ENCODE measurements at places on chromosomes 5 and 9.

DNA sequence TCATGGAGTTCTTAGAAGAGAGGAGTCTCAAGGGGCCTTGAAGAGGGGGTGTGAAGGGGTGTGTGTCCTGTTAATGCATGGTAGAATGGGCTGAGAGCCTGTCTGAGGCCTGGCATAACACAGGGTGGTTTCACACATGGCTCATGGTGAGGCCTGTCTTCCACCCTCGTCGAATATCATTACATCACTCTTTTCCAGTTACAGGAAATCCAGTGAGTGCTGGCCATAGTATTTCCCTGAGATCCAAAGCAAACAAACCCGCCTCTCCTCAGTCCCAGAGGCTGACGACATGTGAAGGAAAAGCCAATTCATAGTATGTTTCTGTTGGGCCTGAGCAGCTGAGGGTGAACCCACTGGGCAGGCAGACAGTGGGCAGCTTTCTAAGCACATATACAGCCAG is 159.4 kb upstream of the NR3C1 start:
- no peak for DNase-seq

- no peak for DNase-seq
These were observed 20.3 kb downstream of the CAMSAP1 start for GRCh38 chr9:135887021-135887507.

DNA sequence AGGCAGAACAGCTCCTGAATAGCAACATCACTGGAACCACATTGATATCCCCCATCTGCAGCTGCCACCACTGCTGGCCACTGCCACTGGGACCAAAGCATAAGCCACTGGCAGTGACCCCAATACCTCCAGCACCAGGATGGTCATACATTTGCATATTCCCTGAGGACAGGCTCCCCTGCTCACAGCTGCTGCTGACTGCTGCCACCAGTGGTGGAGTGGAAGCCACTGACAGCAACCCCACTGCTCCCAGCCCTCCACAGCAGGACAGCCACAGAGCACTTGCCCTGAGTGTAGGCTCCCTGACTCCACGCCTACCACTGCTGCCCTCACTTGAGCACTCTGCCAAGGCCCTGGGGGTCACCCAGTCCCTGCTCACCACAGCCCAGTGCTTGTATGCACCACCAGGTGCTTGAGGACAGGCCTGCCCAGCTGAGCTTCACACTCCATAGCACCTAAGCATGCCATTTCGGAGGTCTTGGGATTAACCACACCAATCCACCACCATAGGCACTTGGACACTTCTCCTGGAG is 327.4 kb upstream of the RPS23 start:
- DNase-seq, result no peak

DNA sequence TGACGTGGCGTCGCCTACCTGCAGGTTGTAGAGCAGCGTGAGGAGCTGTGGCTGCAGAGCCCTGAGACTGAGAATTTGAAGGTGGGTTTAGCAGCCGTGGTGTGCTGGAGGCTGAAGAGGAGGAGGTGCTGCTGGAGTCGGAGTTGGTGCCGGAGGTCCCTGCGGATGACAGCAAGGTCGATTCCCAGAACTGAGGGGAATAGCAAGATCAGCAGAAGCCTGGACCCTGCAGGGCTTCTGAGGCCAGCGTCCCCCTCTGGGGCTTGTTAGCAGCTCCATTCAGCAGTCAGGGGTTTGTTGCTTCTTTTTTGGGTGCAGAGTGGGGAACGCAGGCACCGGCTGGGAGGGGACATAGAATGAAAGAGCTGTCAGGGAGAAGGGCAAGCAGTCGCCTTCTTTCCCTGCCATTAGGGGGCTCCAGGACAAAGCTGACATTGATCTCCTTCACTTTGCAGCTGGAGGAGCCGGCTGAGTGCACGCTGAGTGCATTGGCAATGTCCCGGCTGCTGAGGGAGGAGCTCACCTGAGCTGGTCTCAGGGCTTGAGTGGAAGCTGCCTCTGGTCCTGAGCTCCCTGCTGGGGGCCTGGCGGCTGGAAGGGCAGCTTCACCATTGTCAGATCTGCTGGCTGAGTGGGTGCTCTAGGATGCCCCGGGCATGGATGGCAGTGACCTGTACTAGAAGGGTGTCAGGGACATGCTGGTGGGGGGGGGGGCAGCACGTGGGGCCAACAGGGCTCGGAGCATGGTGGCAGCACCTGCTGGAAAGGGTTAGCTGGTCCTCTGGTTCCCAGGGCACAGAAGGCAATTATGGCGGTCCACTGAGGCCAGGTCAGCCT is 20.8 kb downstream of the OBP2B start:
- peak; percentile 28 for DNase-seq

DNA sequence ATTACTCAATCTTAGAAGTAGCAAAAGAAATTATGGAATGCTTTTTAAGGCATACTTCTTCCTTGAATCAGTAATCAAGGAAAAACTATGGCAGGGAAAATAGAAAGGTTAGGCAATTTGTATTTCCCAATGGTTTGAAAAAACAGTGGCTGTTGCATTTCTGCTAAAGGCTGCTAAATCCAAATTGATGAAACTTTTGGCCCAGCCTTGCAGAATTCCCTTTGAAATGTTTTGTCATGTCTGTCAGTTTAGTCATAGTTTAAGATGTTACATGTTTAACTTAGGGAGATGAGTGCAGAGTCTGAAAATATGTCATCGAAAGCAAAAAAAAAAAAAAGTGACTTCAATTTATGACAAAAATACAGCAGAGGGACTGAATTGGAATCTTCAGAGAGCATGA is 878.9 kb upstream of the WWC1 start:
- DNase-seq, result no peak

- DNase-seq, result no peak
These were observed 160.5 kb downstream of the BNC2 start for GRCh38 chr9:16709924-16710323.

DNA sequence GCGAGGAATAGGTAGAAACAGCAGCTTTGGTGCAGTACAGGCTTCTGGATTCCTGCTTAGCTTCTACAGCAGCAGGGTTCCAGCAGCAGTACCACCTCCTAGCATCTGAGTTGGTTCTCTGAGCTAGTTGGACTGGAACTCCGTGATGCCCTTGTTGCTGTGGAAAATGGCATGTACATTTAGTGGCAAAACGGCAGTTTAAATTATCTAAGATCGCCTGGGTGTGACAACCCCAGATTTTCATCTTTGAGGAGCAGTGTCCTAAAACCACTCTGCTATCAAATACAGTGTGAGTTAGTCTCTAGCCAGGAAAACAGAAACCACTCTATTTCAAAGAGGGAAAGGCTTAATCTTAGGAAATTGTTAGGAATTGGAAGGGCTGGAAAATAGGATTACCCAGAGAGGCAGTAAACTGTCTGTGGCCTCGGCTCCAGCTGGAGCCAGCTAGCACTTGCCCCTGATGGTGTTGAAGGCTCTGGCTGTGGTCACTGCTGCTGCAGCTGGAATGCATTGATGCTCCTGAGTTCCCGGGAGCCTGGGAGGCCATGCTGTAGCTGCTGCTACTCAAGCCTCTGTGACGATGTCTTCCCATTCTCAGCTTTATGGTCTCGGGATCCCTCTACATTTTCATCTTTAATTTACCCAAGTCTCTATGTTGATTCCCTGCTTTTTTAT is 29.4 kb downstream of the RAD23B start:
- no peak for DNase-seq

- no peak for DNase-seq
These were observed 48.7 kb downstream of the RXRA start for GRCh38 chr9:134375011-134375390.

DNA sequence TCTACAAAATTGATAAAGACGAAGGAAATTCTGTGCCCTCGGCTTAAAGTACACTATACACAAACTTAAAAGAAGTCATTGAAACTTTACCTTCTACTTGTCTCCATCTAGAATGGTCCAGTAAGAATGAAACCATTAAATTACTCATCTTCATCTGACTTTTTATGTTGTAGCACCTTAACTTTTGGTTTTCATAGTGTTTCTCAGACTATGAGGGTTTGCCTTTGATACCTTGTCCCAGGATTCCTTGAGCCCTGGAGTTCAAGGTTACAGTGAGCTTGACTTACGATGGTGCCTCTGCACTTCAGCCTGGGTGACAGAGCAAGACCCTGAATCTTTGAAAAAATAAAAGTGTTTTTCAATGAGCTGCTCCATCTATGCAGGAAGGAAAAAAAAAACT is 132.2 kb downstream of the CDC42SE2 start:
- DNase-seq, result no peak

- no peak for DNase-seq
These were observed 33.1 kb downstream of the ZCCHC9 start for GRCh38 chr5:81334304-81335061.

GRCh38 chr5:137128012-137128411 is 371.1 kb downstream of the SPOCK1 start:
- no peak for DNase-seq

DNA sequence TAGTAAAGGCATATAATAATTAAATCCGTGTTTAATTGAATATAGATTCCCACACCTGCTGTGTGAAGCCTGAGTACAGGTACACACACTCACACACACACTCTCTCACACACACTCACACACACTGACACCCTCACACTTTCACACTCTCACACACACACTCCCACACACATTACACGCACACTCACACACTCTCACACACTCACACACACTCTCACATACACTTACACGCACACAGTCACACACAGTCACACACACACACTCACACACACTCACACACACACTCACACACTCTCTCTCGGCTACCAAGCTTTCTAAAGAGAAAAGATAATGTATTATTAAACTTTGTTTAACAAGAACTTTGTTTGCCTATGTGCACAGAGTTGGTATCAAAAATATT is 195.1 kb upstream of the CTNND2 start:
- no peak for DNase-seq

- DNase-seq, result no peak
These were observed 104.6 kb upstream of the TNFAIP8 start for GRCh38 chr5:119250946-119251901.

GRCh38 chr9:121201045-121201737 is 478 bp downstream of the RAB14 start:
- DNase-seq, result peak; percentile 35

- no peak for DNase-seq
These were observed 32.2 kb upstream of the ELAVL2 start for GRCh38 chr9:23858234-23858633.

DNA sequence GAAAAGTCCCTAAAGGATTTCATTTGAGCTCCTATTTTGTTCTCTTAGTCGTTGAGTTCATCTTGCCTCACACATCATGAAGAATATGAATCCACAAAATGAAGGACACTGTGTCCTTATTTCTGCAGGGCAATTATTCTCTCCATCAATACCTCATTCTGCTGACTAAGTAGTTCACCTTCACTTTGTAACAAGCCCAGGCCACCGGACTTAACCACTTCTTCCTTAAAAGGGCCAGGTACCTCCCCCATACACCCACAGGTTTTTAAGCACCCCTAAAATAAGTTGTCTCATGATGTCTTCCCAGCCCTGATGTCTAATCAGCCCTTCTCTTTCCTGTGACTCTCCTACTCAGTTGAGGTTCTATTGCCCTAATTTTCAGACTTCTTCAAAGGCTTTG is 67.1 kb upstream of the PLPP6 start:
- no peak for DNase-seq

GRCh38 chr9:129351642-129352145 is 173.6 kb upstream of the IER5L start:
- DNase-seq, result no peak

GRCh38 chr5:136054142-136055019 is 25.6 kb downstream of the TGFBI start:
- DNase-seq, result no peak

DNA sequence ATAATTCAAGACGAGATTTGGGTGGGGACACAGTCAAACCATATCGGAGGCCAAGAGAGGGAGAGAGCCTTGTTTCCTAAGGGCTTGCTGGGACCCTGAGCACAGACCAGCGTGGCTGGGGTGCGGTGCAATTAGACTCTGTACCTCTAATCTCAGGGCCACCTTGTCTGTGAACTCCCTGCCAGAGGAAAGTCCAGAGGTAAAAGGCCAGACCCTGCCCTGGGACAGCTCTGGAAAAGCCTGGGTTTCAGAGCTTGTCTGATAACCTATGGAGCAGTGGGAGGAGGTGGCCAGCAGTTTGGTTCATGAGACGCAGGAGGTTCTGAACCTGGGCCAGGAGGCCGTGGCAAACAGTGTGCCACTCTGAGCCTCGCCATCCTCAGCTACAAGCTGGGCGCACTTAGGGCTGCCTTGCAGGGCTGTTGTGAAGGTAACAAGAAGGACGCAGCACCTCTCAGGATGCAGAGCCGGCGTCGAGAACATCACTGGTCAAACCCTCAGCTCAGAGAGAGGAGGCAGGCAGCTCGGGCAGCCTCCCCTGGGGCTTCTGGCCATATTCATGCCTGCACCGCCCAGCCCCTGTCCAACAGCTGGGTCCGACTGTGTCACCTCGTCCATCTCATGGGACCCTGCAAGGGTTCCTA is 4.8 kb upstream of the DOLPP1 start:
- no peak for DNase-seq

DNA sequence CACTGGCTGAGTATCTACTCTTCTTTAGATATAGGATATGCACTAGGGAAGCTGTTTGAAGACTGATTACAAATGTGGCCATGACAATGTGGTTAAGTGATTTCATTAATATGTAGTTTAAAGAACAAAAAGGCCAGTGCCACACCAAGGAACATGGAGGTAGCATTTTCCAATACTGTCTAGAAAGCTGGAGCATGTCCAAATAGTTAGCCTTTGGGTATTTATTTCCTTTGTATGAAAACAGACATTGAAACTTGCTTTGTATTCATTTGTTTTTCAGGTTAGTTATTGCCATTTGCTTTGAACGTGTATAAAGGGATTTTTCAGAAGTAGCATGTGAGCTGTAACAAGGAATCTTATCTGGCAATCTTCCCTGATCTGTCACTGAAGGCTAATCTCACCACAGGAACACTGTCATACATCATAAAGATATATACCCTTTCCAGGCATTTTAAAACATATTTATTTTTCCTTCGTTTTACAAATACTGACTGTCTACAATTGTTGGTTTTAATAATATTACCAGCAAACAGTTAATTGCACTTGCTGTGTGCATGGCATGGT is 93.4 kb downstream of the PLPPR1 start:
- no peak for DNase-seq

GRCh38 chr5:128687930-128688329 is 149.9 kb upstream of the FBN2 start:
- no peak for DNase-seq

DNA sequence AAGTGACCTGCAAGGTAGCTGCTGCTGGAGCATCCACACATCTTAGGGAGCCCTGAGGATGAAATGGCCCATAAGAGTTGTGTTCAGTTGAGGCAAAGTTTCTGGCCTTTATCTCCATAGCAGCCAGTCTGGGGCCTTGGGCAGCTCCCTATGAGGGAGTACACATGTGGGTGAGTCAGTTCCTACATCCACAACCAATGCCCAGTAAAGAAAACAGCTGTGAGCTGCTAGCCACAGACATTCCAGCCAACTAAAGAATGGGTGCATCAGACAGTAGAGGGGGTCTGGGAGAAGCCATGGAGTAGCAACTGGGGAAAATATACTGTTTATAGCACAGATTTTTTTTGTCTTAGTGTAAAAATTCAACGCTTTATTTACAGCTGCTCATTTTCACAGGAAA is 720.7 kb downstream of the TLE1 start:
- DNase-seq, result no peak

DNA sequence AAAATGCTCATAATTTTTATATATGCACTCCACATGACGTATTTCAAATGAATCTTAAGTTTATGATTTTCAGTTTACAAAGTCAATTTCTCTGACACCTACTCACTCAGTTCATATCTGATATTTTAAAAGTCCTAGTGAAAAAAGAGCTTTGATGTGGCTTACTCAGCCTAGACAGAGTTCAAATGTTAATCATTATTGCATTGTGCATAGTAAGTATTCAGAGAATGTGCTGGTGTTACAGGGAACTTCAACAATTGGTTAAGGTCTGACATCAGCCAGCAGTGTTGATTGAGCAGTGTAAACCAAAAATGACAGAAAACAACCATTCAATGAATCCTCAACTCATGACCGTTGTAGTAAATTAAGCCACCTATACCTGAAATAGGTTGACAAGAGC is 147.2 kb upstream of the LHFPL2 start:
- peak; percentile 86 for DNase-seq
